ENCODE measurements at places on chromosomes 7 and 10. TPM values are rescaled to one million over a fixed set of nuclear protein-coding genes. Genes with fewer than 3 reads are reported as not detected.

Gene SLC16A12
- 0.56 TPM for total RNA-seq

Gene TEX36
- total RNA-seq, result not detected

Gene NUTM2B
- 0.28 TPM for total RNA-seq

Gene GLCCI1
- 2.9 TPM for total RNA-seq

Gene FXYD4
- not detected for total RNA-seq

Gene TAS2R3
- 0.38 TPM for total RNA-seq

Gene RPEL1
- total RNA-seq, result 0.19 TPM

Gene PKD2L1
- not detected for total RNA-seq

Gene CNTNAP2
- total RNA-seq, result not detected

Gene TLL2
- 0.28 TPM for total RNA-seq

Gene GPR15LG
- not detected for total RNA-seq

Gene CRYGN
- 0.56 TPM for total RNA-seq

Gene PON1
- total RNA-seq, result not detected

Gene HPSE2
- not detected for total RNA-seq

Gene CYP3A7
- not detected for total RNA-seq

Gene JAKMIP3
- total RNA-seq, result under 0.01 TPM

Gene NET1
- 22.6 TPM for total RNA-seq

Gene VGF
- under 0.01 TPM for total RNA-seq

Gene TMEM236
- under 0.01 TPM for total RNA-seq

Gene LBX1
- total RNA-seq, result not detected

Gene SVOPL
- total RNA-seq, result not detected

Gene GJC3
- total RNA-seq, result 0.19 TPM

Gene SFRP5
- total RNA-seq, result not detected

Gene ADAM12
- 21.3 TPM for total RNA-seq

Gene ATE1
- total RNA-seq, result 36.1 TPM

Gene ANK3
- total RNA-seq, result 93.2 TPM

Gene CXCL12
- total RNA-seq, result 75.3 TPM

Gene GIMAP1
- not detected for total RNA-seq

All from regular cardiac myocyte (primary cell).